Activated naive CD4-positive, alpha-beta T cell treated with anti-CD3 and anti-CD28 coated beads, Interleukin-2, amount 10 ng/mL, durations not matched to agents 7 days and 5 days (primary cell): ENCODE measurements at places on chromosomes 2 and 18.

DNA sequence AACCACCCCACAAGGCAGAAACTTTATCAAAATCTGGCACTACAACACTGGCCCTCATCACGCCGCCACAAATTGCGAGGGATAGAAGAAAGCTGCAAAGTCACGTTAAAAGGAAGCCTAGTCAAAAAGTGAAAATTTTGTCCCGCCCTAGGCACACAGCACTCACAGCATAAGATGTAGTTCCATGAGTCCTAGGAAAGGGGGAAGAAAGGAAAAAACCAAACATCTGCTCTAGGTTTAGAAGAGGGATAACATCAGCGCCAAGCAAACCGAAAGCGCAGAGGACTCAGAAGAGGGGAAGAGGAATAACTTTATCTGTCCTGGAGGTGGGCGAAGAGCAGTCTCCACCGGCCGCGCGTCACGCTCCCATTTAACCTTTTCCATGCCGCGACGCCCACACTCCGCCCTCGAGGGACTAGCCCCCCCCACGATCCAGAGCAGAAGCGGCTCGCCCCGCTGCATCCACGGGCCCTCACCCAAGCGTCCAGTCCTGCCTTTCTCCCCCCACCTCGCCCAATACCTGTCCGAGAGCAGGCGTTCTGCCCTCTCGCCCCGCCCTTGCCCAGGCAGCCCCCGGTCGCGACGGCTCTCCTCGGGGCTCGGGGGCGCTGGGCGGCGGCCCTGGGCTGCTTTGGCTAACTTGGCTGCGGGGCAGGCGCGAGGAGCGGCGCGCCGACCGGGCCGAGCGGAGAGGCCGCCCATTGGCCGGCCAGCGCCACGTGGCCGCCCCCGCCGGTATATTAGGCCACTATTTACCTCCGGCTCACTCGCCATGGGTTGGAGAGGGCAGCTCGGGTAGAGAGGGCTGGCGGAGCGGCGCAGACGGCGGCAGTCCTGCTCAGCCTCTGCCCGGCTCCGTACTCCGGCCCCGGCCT is at the start of gene HOXD1:
Gene HOXD1, plus strand, starts transcription at position 770 of the 875 bp plus-strand sequence. CDS start 134 bp downstream, outside the sequence.
- no peak for DNase-seq

DNA sequence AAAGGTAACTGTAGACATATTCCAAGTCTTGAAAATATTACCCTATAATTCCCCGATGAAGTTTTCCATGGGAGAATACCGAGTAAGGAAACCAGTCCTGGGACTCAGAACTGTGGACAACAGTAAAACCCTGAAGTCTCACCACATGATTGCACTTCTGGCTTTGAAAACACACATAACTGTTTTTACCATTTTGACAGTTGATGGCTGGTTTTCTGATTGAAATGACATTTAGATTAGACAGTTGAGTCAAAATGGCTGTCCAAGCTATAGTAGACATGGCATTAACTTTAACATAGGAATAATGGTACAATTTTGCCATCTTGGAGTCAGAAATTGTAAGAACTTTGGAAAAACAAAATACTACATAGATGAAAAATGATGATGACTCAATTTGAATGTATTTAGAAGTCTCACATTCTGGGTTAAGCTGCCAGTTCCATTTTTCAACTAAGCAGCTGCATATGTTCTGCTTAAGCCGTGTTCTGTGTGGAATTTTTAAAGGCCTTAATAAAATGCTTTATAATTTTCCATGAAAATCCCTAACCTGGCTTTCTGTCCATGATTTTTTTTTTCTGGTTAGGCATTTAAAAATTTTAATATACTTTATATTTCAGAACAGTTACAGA is 38.3 kb upstream of the WIPF1 start:
- no peak for DNase-seq

GRCh38 chr2:132691556-132691955 is 21.6 kb upstream of the LYPD1 start:
- DNase-seq, result no peak

GRCh38 chr2:147550995-147551731 is 293.7 kb upstream of the ACVR2A start:
- no peak for DNase-seq

DNA sequence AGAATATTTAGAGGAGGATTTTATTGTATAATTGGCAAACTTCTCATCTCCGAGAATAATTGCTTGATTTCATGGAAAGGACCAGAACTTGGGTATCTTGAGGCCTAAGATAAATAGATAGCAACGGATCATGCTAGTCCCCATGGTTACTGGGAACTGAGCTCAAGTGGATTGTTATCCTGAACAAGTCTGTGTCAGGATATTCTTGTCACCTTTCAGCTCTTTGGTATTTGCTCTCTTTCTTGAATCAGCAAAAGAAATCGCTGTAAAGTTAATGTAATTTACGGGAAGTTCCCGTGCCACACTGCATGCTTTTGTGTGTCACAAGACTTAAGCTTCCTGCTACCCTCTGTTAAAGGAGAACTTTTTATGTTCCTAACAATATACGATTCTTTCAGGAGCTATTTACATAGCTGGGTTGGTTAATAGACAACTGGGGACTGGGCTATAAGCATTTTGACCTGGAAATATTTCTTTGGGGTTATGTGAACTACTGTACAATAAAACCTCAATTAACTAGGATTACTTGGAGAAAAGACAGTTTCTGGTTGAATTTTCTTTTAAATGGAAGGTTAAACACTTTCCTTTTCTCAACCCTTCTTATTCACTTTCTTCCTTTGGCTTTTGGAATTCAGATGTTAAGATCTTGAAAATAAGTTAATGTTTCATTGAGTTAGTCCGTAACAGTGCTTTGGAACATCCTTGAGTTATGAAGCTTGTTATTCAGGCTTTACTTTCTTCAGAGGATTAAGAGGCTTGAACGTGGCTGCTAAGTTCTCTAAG is 151.2 kb downstream of the FMNL2 start:
- DNase-seq, result no peak

- no peak for DNase-seq
Measured at GRCh38 chr2:24908461-24908901, 11.6 kb downstream of the ADCY3 start.

DNA sequence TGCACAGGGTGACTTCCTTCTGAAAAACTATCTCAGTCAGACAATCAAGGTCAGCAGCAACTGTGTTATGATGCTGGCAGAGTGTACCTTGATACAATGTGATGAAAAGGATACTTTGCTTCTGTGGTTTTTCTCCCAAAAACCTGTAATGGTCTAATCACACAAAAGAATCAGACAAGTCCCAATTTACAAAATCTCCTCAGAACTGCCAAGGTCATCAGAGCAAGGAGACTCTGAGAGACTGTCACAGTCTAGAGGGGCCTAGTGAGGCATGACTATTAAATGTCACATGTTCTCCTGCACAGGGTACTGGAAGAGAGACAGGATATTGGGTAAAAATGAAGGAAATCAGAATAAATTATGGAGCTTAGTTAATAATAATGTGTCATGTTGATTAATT is 185.4 kb downstream of the ST6GAL2 start:
- DNase-seq, result no peak

DNA sequence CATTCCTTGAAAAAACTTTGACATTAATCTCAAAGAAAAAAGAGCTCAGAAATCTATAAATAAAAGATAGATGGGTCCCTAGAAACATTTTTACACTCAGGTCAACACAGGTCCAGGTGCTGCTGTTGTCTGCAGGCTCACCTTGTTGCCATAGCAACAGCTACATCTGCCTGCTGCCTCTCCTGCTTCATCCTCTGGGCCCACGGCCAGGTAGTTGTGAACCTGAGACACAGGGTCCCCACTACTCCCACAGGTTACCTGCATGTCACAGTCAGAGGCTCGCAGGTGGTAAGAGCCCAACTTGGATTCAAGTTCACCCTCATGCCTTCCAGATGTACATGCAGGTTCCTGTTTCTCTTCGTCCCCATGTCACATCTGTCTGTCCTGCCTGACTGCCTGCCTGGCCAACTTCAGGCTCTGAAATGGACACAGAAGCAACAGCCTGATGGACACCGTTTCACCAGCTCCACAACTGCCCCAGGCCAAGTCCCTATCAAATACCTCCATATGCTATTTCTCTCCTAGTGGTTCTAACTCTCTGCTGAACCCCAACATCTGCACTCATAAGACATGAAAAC is 88.3 kb upstream of the SALL3 start:
- DNase-seq, result no peak

DNA sequence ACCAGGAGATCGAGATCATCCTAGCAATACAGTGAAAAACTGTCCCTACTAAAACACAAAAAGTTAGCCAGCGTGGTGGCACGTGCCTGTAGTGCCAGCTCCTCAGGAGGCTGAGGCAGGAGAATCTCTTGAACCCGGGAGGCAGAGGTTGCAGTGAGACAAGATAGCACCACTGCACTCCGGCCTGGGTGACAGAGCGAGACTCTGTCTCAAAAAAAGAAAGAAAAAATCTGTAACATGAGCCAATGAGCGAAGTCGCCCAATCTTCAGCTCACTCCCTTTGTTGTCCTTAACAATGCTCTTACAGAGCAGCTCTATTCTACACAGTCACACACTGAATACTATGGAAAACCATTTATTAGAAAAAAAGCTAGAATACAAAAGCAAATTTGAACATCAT is 22.0 kb downstream of the FAM98A start:
- no peak for DNase-seq

- DNase-seq, result no peak
Measured at GRCh38 chr2:146981921-146982320, 862.9 kb upstream of the ACVR2A start.

GRCh38 chr2:53067056-53067455 is 700.5 kb upstream of the CHAC2 start:
- DNase-seq, result no peak

GRCh38 chr18:1513519-1513918 is 608.8 kb downstream of the ADCYAP1 start:
- DNase-seq, result no peak

DNA sequence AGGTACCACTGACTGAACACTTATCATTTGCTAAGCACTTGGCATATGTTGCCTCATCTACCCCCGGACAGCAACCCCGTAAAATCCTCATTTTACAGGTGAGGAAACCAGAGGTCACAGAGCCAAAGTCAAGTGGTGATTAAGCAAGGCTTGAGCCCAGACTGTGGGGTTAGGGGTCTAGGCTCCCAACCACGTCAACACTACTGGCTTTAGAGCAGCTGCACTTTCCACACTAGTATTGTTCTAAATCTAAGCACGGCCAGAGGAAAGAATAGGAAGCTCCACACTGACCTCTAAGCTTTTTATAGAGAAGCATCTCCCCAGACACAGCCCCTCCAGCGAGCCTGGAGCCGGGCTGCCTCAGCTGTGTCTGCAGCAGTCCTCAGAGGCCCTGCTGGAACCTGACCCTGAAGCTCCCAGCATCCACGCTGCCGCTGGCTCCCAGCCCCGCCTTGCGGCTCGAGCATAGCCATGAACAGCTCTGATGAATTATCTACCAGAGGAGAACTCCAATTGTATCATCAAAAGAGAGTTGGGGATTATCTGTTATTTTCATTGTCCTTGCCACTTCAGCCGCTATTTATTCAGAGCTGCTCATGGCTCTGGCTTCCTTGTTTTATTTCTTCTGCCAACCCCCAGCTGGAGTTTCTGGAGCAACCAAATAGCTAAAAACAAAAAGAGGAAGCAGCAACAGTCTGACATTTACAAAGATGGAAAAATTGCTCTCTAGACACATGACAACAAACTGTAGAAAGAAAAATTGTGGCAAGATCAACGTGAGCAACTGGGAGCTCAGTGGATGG is 62.2 kb upstream of the RTN4 start:
- DNase-seq, result no peak

DNA sequence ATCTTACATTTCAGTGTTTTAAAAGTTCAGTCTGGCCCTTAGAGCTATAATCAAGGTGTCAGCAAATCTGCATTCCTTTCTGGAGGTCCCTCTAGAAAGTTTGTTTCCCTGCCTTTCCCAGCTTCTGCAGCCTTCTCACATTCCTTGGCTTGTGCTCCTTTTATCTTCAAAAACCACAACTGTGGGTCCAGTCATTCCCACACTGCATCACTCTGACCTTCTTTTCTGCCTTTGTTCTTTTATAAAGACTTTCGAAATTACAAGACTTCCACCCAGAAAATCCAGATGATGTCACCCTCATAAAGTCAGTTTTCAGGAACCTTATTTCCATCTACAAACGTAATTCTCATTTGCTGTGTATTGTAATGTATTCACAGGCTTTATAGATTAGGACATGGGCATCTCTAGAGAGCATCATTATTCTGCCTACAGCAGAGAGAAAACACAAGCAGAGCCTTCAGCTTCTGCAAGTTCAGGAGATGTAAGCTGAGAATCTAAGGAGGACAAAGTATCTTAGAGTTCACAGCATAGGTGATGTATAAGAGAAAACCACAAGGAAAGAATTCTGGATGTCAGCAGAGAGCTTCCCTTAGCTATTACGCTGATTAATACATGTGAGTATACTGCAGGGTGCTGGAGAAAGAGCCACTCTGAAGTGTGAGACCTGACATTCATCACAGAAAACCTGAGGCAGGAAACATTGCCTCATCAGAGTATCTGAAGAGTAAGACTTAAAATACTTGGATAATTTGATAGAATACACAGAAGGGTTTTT is 1100.2 kb downstream of the CBLN2 start:
- no peak for DNase-seq

GRCh38 chr18:58541146-58541788 is 87.6 kb downstream of the ALPK2 start:
- peak; percentile 37 for DNase-seq

- DNase-seq, result no peak
Measured at GRCh38 chr2:133229974-133230373, 338.3 kb downstream of the NCKAP5 start.

DNA sequence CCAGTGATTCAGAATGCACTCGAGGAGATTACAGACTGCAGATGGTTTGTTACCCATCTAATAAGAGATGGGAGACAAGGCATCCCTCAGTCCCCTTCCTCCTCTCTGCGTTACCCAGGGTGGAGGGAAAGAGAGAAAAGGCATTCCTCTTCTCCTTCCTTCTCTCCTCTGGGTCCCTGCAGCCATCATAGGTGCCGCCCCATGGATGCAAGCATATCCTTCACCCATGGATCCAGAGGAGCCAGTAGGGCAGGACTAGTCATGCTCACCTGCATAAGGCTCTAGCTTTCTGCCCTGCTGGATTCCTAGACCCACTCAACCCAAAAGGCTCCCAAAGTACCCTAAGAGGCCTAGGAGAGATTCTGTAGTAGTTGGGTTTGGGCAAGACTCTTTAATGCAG is 20.4 kb downstream of the CMPK2 start:
- DNase-seq, result peak; percentile 23

DNA sequence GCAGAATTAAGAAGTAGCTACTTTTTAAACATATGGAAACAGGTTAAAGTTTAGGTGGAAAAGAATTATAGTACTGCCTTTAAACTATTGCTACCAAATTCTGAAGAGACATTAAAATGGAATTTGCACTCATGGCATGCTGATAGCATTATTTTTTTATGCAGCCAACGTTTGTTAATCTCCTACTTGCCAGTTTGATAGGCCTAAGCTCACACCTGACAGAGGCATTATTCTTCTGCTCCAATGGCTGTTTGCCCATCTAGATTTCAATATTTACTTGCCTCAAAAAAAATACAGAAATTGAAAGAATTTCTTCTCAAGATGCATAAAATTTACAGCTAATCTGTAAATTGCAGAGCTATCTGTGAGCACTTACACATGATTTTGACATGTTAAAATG is 849.6 kb downstream of the CNTNAP5 start:
- DNase-seq, result no peak

- no peak for DNase-seq
Measured at GRCh38 chr2:134715932-134716643, 2.7 kb downstream of the TMEM163 start.

- DNase-seq, result no peak
Measured at GRCh38 chr2:204775766-204776165, 230.5 kb downstream of the PARD3B start.
